ENCODE measurements at places on chromosomes 1 and 21.

GRCh38 chr1:235259133-235259778, 68.7 kb downstream of the ARID4B start:
- DNase-seq: no peak

DNA sequence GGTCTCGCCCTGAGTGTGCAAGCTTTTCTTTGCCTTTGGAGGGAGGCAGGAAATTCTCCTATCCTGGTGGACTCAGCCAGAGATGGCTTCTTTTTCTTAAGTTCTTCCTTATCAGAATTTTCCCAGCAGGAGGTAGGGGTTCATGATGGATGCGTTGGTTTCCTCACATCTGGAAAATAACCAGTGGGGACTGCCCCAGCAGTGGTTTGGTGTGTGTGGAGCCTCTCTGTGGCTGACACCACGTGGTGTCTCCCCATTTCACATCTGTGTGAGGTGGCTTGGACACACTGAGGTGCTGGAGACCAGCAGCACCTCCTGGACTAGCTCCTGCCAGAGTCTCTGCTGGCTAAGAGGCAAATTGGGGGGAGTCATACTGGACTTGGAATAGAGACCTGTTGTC, 32.6 kb downstream of the B3GALT5 start:
- DNase-seq: no peak

GRCh38 chr1:204136814-204137213, 15.0 kb downstream of the ETNK2 start:
- no peak for DNase-seq

- no peak for DNase-seq
Observed at GRCh38 chr1:19377812-19378718, 65.9 kb downstream of the SLC66A1 start.

- DNase-seq: no peak
Observed at GRCh38 chr1:109255678-109256077, 6.3 kb downstream of the CELSR2 start.

DNA sequence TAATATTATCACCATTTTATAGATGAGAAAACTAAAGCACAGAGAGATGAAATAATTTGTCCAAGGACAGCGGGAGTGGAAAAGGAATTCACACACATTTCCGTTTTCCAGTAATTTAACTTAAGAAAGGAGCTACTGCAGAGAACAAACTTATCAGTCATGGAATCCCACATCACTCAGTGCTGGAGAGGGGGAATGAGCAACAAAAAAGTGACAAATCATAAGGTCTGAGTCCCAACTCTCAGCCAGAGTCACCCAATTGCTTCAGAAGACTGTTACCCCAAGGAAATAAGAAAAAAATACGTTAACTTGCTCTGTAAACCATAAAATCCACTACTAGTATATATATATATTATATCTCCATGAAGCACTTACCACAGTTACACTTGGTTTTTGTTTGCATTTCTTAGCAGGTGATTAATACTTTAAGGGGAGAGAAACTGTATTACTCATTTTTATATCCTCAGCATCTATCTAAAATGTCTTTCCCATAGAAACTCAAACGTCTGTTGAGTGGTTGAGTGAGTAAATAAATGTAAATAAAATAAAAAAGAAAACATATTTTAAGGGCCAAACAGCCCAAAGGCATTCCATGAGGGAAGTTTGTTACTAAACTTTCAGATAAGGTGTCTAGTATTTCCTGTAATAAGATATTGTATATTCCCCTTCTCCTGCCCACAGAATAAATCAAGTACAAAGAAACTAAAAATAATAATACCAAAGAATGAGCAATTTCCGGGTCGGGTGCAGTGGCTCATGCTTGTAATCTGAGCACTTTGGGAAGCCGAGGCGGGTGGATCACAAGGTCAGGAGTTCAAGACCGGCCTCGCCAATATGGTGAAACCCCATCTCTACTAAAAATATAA, 76.8 kb downstream of the SLC45A1 start:
- DNase-seq: no peak

DNA sequence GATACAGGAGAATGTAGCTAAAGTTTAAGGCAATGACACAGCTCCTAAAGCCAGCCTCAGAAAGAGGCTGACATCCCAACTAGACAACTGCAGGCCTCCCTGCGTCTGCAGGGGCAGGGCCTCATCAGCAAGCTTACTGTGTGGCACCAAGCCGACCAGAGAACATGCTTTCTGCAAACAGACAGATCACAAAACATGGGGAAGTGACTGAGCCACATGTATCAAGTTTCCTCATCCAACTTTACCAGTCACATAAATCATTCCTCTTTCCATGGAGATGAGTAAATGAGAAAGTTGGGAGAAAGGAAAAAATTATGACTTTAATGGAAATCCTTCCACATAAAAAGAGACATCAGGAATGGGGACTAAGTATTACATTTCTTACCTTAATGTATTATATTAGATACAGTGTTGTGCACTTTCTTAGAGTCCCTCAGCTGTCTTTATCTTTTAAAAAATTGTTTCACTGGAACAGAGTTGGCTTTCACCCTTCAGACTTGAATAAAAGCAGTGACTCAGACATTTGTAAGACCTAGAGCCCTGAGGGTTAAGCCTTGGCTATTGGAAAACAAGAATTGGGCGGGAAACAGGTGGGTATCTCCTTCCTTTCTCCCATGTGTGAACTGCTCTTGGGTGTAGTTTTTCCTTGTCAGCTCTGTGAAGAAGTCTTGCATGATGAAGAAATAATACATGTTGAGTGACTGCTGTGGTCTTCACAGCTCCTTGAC, 305.7 kb upstream of the SNX7 start:
- no peak for DNase-seq

- DNase-seq: no peak
Observed at GRCh38 chr1:204817341-204817740, 53.3 kb upstream of the NFASC start.

- no peak for DNase-seq
Observed at GRCh38 chr21:15436031-15436430, 293.8 kb upstream of the USP25 start.

GRCh38 chr1:14634486-14634885, 36.0 kb downstream of the KAZN start:
- DNase-seq: no peak

GRCh38 chr1:150521196-150521968, 5.8 kb downstream of the FALEC start:
- no peak for DNase-seq

DNA sequence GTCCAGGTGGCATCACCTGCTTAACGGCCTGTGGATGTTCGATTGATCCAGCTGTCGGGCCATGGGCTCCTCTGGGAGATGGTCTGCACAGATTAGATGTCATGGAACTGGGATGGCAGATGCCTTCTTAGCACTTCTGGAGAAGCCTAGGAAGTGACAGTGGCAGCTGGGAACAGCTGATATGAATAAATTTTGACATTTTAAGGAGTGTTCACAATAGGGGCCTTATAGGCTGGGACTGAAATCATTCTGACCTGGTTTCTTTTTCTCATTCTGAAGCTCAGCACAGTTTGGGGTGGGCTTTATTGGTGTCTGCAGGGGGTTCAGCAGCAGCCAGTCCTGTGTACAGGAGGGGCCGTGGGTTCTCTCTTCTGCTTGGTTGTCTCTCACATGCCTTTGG, 175.3 kb downstream of the CACNA1E start:
- no peak for DNase-seq

DNA sequence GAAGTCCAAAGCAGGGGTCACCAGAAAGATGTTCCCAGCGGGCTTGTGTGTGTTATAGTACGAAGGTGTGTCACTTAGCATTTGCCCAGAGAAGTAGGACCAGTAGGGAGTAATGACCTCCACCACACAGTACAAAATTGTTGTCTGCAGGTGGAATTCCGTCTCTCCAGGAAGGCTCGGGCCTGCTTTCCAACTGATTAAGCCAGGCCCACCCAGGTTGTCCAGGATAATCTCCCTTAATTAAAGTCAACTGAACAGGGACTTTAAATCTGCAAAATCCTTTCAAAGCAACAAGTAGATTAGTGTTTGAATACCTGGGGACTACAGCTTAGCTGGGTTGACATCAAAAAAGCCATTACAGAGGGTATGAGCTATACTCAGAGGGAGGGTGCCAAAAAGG, 131.3 kb downstream of the BACH1 start:
- DNase-seq: no peak

- no peak for DNase-seq
Observed at GRCh38 chr1:36829066-36829465, 205.2 kb downstream of the GRIK3 start.

- DNase-seq: no peak
Observed at GRCh38 chr1:68188060-68188538, 44.2 kb downstream of the WLS start.

GRCh38 chr1:15949453-15950245, 26.3 kb downstream of the ZBTB17 start:
- peak; percentile 84 for DNase-seq

DNA sequence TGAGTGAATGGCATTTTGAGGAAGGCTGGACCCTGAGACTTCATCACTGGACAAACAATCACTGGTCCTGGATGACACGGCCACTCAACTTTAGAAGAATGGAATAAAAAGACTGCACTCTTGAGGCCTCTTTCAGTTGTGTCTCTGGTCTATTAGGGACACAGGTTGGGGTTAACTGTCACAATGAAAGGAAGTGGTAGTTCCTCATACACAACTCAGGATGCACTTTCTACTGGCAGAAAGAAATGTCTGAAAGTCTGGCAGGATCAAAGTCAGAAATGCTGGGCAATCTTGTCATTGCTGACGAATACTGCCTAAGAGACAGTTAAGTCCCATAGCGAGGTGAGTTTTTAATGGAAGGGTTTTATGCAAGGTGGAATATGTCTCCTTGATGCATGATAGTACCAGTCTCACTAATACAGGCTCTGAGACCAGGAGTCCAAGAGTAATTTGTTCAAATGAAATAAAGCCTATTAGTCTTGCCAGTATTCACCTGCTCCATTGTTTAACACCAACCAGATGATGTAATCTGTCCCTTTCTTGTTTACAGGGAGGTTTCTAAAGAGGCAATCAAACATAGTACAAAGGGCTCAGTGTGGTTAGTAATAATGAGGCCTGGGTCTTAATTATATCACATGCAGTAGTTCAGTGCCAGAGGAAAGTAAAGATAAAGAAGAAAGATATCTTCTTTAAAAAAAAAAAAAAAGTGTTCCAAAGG, 11.2 kb upstream of the RRP15 start:
- DNase-seq: no peak

GRCh38 chr1:65207317-65207716, 59.3 kb downstream of the AK4 start:
- no peak for DNase-seq

- no peak for DNase-seq
Observed at GRCh38 chr1:229323201-229323600, 19.6 kb downstream of the CCSAP start.

DNA sequence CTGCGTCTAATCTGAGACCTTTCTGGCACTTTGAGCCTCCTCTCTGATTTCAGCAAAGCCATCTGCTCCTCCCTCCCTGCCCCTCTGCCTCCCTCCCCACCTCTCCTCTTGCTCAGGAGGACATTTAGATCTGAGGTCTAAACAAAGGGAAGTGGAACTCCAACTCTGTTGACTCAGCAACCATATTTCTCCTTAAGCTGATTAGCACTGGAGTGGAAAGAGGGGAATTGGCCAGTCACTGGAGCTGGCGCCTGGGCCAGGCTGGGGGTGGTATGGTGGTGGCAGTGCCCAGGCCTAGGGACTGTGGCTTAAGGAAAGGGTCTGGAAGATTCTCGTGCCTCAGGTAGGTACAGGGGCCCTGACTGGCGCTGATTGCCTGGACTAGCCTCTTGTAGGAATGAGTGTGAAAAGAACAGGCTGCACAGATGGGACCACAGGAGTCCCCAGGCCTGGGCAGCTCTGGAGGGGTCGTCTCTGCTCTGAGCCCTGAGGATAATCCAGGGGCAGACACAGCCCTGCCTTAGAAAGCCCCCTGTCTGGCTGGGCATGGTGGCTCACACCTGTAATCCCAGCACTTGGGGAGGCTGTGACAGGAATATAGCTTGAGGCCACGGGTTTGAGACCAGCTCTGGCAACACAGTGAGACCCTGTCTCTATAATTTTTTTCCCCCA, 11.9 kb downstream of the SH2D2A start:
- no peak for DNase-seq

DNA sequence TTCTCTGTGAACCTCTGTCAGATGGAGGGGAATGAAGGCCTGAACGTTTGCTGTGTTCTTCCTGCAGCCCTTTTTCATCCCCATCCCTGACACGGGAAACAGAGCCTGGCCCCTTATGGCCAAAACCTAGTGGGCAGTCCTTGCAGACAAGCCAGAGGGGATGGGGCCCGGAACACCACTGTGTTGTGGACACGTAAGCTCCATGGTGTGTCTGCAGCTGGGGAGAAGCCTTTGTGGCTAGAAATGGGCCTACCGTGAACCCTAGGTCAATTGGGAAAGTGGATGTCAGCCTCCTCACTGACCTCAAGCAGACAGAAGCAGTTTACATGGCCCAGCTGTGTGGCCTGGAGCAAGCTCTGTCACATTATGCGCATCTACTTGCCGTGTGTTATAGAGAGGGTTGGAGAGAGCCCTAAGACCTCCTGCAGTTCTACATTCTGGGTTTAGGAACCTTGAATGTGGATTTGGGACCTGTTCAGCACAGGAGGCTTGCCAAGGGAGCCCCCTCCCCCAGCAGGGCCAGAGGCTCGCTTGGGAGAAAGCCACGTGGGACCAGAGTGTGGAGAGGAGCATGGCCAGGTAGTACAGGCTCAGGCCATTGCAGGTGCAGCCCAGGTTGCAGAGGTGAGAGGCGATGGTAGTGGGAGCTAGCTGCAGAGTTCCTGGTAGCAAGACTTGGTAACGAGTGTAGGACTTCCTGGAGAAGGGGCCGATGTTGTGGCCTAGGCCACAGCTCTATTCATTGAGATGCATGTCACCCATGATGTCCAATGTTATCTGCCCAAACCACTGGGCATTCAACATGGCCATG, 20.7 kb downstream of the PARS2 start:
- no peak for DNase-seq

DNA sequence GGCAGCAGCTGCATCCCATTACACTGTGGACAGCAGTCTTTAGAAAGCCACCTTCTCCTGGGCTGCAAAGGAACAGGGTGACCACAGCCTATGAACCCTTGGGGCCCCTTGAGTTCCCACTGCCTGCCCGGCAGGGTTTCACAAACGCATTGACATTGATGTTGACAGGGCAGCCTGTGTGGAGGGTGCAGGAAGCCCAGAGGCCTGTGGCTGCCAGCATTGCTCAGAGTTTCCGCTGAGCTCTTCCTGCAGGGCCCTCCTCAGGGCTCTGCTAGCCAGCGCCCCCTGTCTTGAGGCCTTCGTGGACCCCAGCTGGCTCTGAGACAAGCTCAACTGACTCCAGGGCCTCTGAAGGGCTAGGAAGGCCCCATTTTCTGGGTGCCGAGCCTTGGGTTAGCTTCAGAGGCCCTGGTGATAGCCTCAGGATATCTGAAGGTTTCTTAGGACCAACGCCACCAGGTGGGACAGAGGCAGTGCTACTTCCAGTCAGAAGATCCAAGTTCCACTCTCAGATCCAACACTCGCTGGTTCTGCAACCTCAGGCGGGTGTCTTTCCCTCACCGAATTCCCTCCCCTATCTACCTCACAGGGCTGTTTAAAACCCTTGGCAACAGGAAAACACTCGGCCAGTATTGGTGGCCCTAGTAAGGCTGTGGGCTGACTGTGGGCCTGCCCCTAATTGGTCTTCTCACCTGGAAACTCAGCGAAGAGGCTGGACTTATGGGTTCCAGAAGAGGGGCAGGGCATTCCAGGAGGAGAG, 27.2 kb upstream of the EPS8L3 start:
- DNase-seq: peak; percentile 72
